ENCODE measurements at places on chromosomes 5 and 9. TPM values are rescaled to one million over a fixed set of nuclear protein-coding genes. Genes with fewer than 3 reads are reported as not detected.

Gene CSF1R
- 0.35 TPM for total RNA-seq

Gene DDX31
- 25.5 TPM for total RNA-seq

Gene ANKRD34B
- total RNA-seq, result 0.05 TPM

Gene SHISAL2B
- not detected for total RNA-seq

Gene PTGR1
- total RNA-seq, result 331 TPM

Gene DNM1
- 106 TPM for total RNA-seq

Gene CSNK1A1
- total RNA-seq, result 146 TPM

Gene GABBR2
- total RNA-seq, result 0.28 TPM

Gene LRRTM2
- total RNA-seq, result not detected

Gene OCLN
- total RNA-seq, result 10.9 TPM

Gene LTC4S
- total RNA-seq, result 0.22 TPM

Gene CLINT1
- 80.0 TPM for total RNA-seq

Gene GLRA1
- total RNA-seq, result not detected

Gene CDHR2
- total RNA-seq, result 0.05 TPM

Gene NEURL1B
- 9.2 TPM for total RNA-seq

Gene ESM1
- not detected for total RNA-seq

Gene DND1
- 0.72 TPM for total RNA-seq

Gene SFXN1
- 88.5 TPM for total RNA-seq

Gene C9
- not detected for total RNA-seq

Gene IFNA21
- not detected for total RNA-seq

Gene CRHBP
- not detected for total RNA-seq

Gene MEGF10
- not detected for total RNA-seq

Gene MYO10
- 48.0 TPM for total RNA-seq

Gene SLC24A2
- total RNA-seq, result not detected

Gene PRRX2
- total RNA-seq, result 5.6 TPM

Gene AK8
- total RNA-seq, result 1.1 TPM

Gene SKIC3
- 23.7 TPM for total RNA-seq

Gene TRPM3
- not detected for total RNA-seq

Gene CCNB1
- total RNA-seq, result 265 TPM

Gene ARID3C
- total RNA-seq, result 0.20 TPM

Gene PPP2R2B
- 0.09 TPM for total RNA-seq

Gene PAPPA
- total RNA-seq, result 33.9 TPM

Gene PROP1
- 0.18 TPM for total RNA-seq

Gene FGF18
- total RNA-seq, result 4.8 TPM

Gene PCDHB13
- 0.06 TPM for total RNA-seq

Gene AHRR
- 5.4 TPM for total RNA-seq

Gene ASPN
- total RNA-seq, result not detected

Gene DOCK8
- 0.31 TPM for total RNA-seq

Gene WNT8A
- not detected for total RNA-seq

Gene PCDHAC1
- total RNA-seq, result 1.5 TPM

Gene DAB2IP
- total RNA-seq, result 11.0 TPM

Gene OTP
- 0.08 TPM for total RNA-seq

Gene IL33
- total RNA-seq, result 0.27 TPM

Data from A549 treated with dexamethasone at 1 μM for 4 hours (cell line).